ENCODE measurements at places on chromosomes 4 and X. TPM values are rescaled to one million over a fixed set of nuclear protein-coding genes. Genes with fewer than 3 reads are reported as not detected.
A peak's percentile ranks its signal among the peaks of the same experiment; 100 is the strongest.

TRIM61 gene
- total RNA-seq, result 1.1 TPM

NEK1 gene
- total RNA-seq, result 13.9 TPM

ATP1B4 gene
- not detected for total RNA-seq

ETNPPL gene
- total RNA-seq, result not detected

MRPL1 gene
- 17.8 TPM for total RNA-seq

RAB41 gene
- total RNA-seq, result not detected

DCAF8L2 gene
- not detected for total RNA-seq

DNASE1L1 gene
- total RNA-seq, result 18.8 TPM

GRCh38 chr4:177236886-177237285 lies 72.8 kb upstream of the NEIL3 start:
- DNase-seq, result no peak

- no peak for DNase-seq
These were observed 3.9 kb downstream of the HCFC1 start for GRCh38 chrX:153967536-153968224.

GRCh38 chrX:4682636-4683035 lies 969.2 kb upstream of the PRKX start:
- no peak for DNase-seq

- DNase-seq, result no peak
These were observed 141.3 kb downstream of the PALLD start for GRCh38 chr4:168637872-168638756.

- no peak for DNase-seq
These were observed 32.8 kb downstream of the NSD2 start for GRCh38 chr4:1904042-1904441.

- no peak for DNase-seq
These were observed 12.6 kb downstream of the TLR8 start for GRCh38 chrX:12919051-12919450.

- no peak for DNase-seq
These were observed 36.5 kb downstream of the EFNB1 start for GRCh38 chrX:68865300-68865699.

DNA sequence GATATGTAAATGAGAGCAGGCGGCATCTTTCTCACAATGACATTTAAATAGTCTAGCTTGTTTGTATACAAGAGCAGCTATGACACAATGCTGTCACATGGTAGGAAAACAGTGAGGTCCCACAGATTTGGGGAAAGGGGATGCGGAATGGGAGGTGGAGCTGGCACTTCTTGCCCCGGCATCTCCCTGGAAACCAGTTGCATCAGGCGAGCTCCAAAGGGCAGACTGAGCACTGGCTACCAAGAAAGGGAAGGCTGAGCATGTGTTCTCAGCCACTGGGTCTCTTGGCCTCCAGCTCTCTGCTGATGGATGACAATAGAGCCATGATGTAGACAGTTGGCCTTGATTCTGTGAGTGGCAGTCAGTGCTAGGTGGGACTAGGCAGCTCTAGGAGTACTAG lies 109.0 kb downstream of the UCHL1 start:
- DNase-seq, result no peak

DNA sequence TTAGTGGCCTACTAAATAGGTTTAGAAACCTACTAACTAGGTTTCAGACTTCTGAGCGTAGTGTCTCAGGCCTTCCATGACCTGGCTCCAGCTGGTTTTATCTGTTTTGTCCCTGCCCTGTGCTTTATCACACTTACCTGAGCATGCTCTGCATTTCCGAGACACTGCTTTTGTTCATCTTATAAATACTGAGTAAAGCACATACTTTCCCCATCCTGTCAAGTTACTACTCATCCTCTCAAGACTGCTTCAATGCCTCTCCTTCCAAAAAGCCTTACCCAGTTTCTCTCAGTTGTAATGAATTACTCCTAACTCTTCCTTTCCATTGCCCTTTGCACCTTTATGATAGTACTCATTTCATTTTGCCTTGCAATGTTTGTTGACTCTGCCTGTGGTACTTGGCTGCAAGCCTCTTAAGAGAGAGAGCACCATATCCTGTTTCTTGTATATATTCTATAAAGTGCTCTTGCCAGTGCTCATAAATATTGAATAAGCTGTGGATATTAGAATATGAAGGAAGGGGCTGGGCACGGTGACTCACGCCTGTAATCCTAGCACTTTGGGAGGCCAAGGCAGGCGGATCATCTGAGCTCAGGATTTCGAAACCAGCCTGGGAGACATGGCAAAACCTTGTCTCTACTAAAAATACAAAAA lies 34.4 kb downstream of the SLAIN2 start:
- no peak for DNase-seq

GRCh38 chrX:129842510-129843208 lies 1.0 kb downstream of the ZDHHC9 start:
- DNase-seq, result peak; percentile 2

- no peak for DNase-seq
These were observed 668.8 kb upstream of the PRKX start for GRCh38 chrX:4382273-4382672.

- DNase-seq, result no peak
These were observed 615.4 kb upstream of the SMIM31 start for GRCh38 chr4:164138521-164138920.

- DNase-seq, result no peak
These were observed 9.8 kb upstream of the TAB3 start for GRCh38 chrX:30898886-30899285.

DNA sequence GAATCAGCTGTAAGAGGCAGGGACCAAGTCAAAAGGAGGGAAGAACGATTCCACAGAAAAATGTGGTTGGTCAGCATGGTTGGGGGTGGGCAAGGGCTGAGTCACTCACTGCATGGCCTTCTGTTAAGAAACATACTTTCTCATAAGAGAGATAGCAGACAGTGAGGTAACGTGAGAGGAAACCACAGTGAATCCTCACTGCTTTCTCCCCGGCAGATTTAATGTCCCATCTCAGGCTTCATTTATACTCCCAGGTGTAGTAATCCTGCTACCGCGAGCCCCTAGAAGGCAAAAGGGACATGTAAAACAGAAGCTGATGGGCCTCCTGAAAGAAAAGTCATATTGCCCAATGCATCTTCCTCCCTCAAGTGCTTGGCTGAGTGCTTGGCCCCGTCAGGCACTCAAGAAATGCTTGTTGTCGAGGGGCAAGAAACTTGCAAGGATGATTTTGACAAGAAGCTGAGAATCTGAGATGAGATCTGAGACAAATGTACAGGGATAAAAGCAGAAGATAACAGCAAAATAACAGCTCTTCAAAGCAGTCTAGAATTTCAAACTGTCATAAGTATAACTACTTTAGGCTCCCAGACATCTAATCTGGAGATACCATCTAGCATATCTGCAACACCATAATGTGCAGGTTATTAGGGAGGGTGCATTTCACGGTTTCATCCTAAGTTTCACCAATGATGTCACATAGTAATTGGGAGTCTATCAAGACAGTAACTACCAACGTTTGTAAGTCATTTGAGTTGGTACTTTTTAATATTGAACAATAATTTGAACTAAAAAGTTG lies 40.2 kb downstream of the SH3KBP1 start:
- no peak for DNase-seq

GRCh38 chr4:3223956-3224748 lies 24.8 kb upstream of the MSANTD1 start:
- no peak for DNase-seq

DNA sequence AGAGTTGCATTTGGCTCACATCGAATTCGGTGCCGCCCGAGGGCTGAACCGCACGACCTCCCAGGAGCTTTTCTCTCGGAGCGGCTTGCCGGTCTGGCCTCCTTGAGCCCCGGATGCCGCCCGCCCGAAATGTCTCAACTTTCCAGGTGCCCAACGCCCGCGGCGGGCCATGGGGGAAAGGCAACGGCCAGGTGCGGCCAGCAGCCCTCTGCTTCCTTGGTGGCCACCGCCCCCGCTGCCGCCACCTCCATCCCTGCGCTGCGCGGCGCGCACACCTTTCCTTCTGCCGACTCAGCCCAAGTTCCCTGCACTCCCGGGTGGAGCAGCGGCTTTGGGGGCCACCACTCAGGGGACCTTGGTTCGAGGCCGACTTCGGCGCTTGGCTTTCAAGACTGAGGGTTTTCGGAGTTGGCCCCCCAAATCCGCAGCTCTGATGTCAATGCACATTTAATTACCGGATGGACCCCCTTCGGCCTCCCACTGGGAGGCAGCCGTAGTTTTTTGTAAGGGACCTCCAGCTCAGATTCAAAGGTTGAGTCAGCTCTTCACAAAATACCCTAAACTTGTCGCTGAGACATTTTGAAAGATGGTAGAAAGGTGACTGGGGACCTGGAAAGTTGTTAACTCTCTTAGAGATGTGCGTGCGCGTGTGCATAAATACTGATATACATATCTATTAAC lies 1.1 kb downstream of the AFF2 start:
- DNase-seq, result no peak

- no peak for DNase-seq
These were observed 524 bp upstream of the EXOSC9 start for GRCh38 chr4:121800638-121800960.
